ENCODE measurements at places on chromosomes 2 and 18.

DNA sequence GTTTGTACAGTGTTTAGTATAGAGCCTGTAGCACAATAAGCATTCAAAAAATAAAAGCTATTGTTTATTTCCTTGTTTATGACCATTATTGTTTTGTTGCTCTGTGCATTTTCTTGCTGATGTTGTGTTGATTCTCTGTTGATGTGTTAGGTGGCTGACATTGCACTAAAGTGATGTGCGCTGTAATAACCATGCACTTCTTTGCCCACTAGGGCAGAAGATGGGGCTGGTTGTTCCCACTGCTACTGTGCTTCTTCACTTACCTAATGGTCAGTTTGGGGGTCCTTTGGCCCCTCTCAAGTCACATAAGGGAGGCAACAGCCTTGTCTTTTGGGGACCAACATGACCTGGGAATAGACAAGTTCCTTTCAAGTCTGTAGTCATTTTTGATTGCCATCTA is 6.0 kb downstream of the SCG2 start:
- DNase-seq: no peak

- DNase-seq: no peak
Measured at GRCh38 chr2:60414495-60415138, 138.8 kb downstream of the BCL11A start.

GRCh38 chr2:174931724-174932123 is 73.5 kb downstream of the CHN1 start:
- DNase-seq: no peak

DNA sequence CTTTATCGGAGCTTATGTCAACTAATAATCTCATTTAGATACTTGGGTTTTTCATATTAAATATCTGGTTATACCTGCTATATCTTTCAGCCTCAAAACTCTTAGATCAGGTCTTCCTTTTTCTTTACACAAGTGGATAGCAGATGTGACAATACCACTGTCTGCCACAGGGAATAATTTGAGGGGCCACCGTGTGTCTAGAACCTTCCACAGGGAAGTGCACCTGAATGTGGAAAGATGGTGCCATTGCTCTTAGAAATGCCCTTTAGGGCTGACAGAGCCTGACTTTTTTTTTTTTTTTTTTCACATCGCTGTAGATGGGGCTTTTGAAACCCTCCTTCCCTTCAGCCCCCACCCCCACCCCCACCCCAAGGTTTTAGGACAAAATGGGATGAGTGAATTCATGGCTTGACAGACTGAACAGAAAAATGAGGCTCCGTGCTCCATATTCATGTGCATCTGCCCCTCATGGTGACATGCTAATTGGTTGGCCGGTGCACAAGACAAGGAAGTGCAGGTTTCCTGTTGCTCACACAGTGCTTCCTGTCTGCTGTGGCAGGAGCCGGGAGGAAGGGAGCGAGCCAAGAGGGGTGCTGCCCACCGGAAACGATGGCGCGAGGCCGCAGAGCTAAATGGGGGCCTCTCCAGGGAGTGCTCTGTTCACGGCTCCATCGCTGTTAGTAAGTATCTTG is 246.0 kb downstream of the LDLRAD4 start:
- no peak for DNase-seq

- DNase-seq: no peak
Measured at GRCh38 chr2:106358521-106358920, 109.7 kb downstream of the RGPD3 start.

DNA sequence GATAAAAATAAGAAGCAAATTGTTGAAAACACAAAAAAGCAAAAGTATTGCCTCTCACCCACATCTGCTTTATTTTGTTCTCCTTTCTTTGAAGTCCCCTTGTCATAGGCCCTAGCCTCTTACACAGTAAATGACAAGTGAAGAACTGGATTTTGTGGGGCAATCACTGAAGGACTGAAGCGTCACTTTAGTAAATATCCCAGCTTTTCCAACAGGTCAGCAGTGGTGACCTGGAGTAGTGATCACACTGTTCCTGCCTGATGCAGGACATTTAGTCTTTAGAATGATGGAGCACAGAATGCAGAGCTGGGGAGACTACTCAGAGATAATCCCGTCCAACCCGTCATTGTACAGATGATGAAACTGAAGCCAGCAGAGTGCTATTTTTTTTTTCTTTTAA is 28.1 kb upstream of the TDRD15 start:
- peak; percentile 44 for DNase-seq

DNA sequence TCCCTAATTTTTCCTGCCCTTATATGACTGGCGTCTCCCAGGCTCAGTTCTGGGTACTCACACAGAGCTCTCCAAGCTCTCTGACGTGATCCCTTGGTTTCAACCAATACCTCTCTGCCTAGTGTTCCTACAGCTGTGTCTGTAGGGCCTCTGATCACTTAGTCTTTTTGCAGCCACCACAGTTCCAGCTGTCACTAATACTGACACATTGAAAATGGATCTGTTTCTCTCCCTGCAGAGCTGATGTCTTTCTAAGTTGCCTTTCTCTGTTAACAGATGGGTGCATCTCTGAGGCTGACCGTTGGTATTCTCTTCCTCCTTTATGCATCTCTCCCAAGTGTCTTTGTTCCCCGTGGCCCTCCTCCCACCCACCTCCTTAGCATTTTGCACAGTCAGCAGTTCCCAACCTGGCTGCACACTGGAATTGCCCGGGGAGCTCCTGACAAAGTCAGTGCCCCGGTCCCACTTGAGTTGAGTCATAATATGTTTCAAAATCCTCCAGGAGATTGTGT is 62.5 kb downstream of the CERS6 start:
- no peak for DNase-seq

- no peak for DNase-seq
Measured at GRCh38 chr2:100046961-100047947, 95.1 kb downstream of the AFF3 start.

DNA sequence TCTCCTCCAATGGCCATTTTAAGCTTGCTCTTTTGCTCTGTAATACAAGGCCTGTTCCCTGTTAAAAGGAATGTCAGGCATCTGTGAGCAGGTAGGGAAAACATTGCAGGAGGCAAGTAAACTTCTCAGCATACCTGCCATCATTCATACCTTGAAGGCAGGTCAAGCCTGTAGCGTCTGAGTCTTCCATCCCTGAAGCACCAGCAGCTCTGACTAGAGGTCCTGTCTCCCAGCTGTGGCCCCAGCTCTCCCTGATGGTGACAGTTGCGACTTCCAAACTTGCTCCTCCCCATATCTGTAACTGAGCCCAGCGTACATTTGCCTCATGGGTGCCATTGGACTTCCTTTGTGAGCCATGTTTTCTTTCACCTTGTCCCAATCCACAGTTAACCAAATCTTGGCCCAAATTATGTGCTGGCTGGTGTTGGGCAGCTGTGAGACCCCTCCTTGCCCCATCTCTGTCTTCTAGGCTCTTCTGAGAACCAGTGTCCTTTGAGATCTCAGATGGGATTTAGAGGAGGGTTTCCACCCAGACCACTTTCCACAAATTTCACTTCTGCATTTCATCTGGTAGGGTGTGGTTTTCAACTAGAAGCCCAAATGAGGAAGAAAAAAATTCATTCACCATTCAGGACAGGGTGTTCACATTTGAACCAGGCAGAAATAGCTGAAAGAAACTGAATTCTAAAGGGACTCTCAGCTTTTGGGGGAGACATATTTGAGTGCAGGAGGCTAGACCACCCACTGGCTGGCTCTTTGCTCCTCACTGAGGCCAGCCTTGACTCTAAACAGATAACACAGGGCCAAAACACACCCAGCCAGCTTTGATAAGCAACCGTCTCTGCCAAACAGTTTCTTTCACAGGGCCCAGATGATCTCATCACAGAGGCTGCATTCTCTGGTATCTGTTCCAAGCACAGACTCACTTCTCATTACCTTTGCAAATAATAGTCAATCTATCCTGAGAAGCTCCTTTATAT is 66.4 kb upstream of the MSH2 start:
- no peak for DNase-seq

GRCh38 chr2:8796315-8796848 is 41.0 kb downstream of the KIDINS220 start:
- DNase-seq: no peak

All from HepG2 (cell line).